Activated CD8-positive, alpha-beta memory T cell treated with anti-CD3 and anti-CD28 coated beads for 4 hours (primary cell): ENCODE measurements at places on chromosomes 7 and 10.

GRCh38 chr7:155583636-155584035, 37.3 kb upstream of the CNPY1 start:
- no peak for DNase-seq

DNA sequence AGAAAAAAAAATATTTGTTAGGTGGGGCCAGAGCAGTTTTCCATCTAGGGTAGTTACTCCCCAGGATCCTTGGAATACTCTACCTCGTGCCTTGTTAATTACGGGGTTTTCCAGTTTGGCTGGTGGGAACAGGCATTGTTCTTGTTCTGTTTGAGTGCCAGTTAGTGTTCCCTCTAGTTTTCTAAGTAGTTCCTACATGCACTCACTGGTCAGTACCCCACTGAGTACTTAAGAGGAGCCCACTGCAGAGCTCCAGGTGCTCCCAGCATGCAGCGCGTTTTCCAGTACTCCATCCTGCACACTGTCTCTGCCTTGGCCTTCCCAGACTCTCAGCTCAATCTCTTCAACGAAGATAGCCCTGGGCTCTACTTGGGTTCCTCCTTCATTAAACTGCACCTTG, 58.0 kb downstream of the AHCYL2 start:
- no peak for DNase-seq

- DNase-seq = no peak
Measured at GRCh38 chr7:500521-501420, 18.9 kb downstream of the PDGFA start.

GRCh38 chr10:70698211-70698610, 25.9 kb downstream of the ADAMTS14 start:
- DNase-seq = no peak

- DNase-seq = no peak
Measured at GRCh38 chr7:100102950-100103840, 1.8 kb downstream of the AP4M1 start.

GRCh38 chr7:25569765-25570164, 341.5 kb upstream of the NPVF start:
- no peak for DNase-seq

- DNase-seq = no peak
Measured at GRCh38 chr7:106865130-106866041, at the start of gene PIK3CG. PIK3CG (plus strand) TSS chr7:106865282; CDS start chr7:106867562, 2,280 bp downstream.
